ENCODE measurements at places on chromosomes 12 and 14. TPM values are rescaled to one million over a fixed set of nuclear protein-coding genes. Genes with fewer than 3 reads are reported as not detected.

GRCh38 chr12:131448254-131448795, 262.6 kb upstream of the SFSWAP start:
- H3K4me1 ChIP-seq: no peaks in the 10 kb centered on the region
- H3K4me3 ChIP-seq: no peak overlapping the region
- H3K36me3 ChIP-seq: no peaks in the 10 kb centered on the region
- DNase-seq: no peak

GRCh38 chr14:63713764-63714163, 14.1 kb downstream of the SGPP1 start:
- peak overlapping the region; percentile 63 for H3K27ac ChIP-seq
- peaks cover 13% of the 10 kb centered on the region for H3K4me1 ChIP-seq
- H3K4me3 ChIP-seq: no peak overlapping the region
- 0 out of 2 replicates have a peak, but pooled peaks cover 8% of the 10 kb centered on the region for H3K36me3 ChIP-seq
- peak; percentile 86 for DNase-seq
- H3K27me3 ChIP-seq: no peaks in the 10 kb centered on the region

GRCh38 chr14:49865431-49865859, 12.9 kb upstream of the NEMF start:
- H3K27me3 ChIP-seq: no peaks in the 10 kb centered on the region
- H3K4me3 ChIP-seq: no peak overlapping the region
- H3K27ac ChIP-seq: no peak overlapping the region
- H3K36me3 ChIP-seq: no peaks in the 10 kb centered on the region

DNA sequence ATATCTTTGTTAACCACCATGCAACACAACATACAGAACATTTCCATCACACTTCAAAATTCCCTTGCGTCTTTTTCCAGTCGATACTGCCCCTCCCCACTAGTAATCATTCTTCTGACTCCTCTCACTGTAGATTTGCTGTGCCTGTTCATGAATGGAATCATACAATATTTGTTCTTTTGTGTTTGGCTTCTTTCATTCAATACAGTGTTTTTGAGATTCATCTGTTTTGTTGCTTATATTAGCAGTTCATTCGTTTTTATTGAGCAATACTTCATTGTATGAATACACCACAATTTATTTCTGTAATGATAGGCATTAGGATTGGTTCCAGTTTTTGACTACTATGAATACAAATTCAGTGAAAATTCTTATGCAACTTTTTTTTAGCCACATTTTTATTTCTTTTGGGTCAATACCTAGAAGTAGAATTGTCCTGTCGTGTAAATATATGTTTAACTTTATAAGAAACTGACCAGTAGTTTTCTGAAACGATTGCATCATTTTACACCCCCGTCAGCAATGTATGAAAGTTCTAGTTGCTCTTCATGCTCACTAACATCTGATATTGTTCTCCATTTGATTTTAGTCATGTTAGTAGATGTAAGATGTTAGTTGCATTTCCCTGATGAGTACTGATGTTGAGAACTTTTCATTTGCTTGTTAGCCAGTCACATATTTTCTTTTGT, 127.5 kb downstream of the TGFB3 start:
- no peaks in the 10 kb centered on the region for H3K27me3 ChIP-seq
- peaks cover 7% of the 10 kb centered on the region for H3K4me1 ChIP-seq
- H3K36me3 ChIP-seq: no peaks in the 10 kb centered on the region
- DNase-seq: peak; percentile 16
- no peak overlapping the region for H3K27ac ChIP-seq

- H3K27me3 ChIP-seq: peaks cover 88% of the 10 kb centered on the region
- H3K4me1 ChIP-seq: no peaks in the 10 kb centered on the region
- H3K36me3 ChIP-seq: no peaks in the 10 kb centered on the region
- no peak overlapping the region for H3K27ac ChIP-seq
These were observed 1.9 kb downstream of the NKX2-1 start for GRCh38 chr14:36518031-36518585.

- peak overlapping the region; percentile 14 for H3K27ac ChIP-seq
- H3K4me3 ChIP-seq: no peak overlapping the region
- DNase-seq: peak; percentile 70
These were observed 288.2 kb downstream of the PAWR start for GRCh38 chr12:79402606-79403005.

Gene SYCP3
- total RNA-seq: not detected

DNA sequence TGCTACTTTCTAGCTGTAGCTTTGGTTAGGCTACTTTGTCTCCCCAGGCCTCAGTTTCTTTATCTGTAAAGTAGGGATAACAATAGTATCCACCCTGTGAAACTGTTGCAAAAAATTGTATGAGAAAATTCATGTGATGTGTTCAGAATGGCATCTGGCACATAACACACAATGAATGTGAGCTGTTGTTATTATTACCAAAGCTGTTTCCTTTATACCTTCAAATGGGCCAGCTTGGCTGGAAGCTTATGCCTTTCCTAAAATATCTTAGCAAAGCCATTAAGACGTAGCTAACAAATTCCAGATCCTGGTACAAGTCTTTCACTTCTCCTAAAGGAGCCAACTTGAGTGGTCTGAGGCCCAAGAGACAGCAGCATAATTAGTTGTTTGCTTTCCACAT, 25.2 kb upstream of the MANSC4 start:
- H3K4me3 ChIP-seq: no peak overlapping the region
- H3K4me1 ChIP-seq: no peaks in the 10 kb centered on the region
- H3K27ac ChIP-seq: no peak overlapping the region
- DNase-seq: peak; percentile 11

DNA sequence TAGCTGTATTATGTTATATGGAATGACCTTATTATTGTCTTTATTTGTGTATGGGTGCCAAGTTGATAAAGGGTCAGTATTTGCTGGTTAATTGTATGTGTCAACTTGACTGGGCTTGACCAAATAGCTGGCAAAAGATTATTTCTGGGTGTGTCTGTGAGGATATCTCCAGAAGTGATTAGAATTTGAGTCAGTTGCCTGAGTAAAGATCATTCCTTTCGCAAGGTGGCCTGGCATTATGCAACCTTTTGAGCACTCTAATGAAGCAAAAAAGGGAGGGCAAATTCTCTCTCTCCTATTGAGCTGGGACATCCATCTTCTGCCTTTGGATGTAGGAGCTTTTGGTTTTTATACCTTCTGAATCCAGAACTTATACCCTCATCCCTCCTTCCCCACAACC, 82.2 kb downstream of the ATXN7L3B start:
- H3K27me3 ChIP-seq: no peaks in the 10 kb centered on the region
- no peak overlapping the region for H3K27ac ChIP-seq
- no peaks in the 10 kb centered on the region for H3K36me3 ChIP-seq
- no peaks in the 10 kb centered on the region for H3K4me1 ChIP-seq
- DNase-seq: no peak

GRCh38 chr12:27361372-27361771, 28.7 kb downstream of the BMAL2 start:
- H3K36me3 ChIP-seq: no peaks in the 10 kb centered on the region
- H3K4me1 ChIP-seq: peaks cover 36% of the 10 kb centered on the region
- no peaks in the 10 kb centered on the region for H3K27me3 ChIP-seq
- DNase-seq: peak; percentile 78
- peak overlapping the region; percentile 68 for H3K27ac ChIP-seq
- H3K4me3 ChIP-seq: peak overlapping the region; percentile 36

DNA sequence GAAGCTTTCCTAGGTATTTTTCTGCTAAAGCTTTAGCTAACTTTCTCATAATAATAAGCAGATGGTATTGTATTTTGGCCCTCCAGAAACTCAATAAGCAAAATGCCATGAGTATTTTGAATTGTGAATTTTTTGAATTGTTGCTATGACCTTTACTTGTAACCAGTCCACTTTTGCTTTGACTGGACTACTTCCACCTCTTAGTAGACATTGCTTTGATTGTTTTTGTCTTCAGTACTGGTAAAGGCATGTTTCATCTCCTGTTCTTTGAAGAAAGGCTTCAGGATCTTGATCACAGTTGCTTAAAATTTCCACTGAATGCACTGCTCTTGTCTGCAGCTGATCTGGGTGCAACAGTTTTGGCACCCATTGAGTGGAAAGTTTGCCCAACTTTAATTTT, 102.3 kb downstream of the TRMT5 start:
- no peak overlapping the region for H3K27ac ChIP-seq
- peaks cover 14% of the 10 kb centered on the region for H3K36me3 ChIP-seq
- no peaks in the 10 kb centered on the region for H3K27me3 ChIP-seq
- peak; percentile 21 for DNase-seq
- H3K4me3 ChIP-seq: no peak overlapping the region
- peaks cover 4% of the 10 kb centered on the region for H3K4me1 ChIP-seq

- H3K4me3 ChIP-seq: no peak overlapping the region
- H3K27me3 ChIP-seq: no peaks in the 10 kb centered on the region
- DNase-seq: no peak
- no peak overlapping the region for H3K27ac ChIP-seq
- no peaks in the 10 kb centered on the region for H3K36me3 ChIP-seq
- H3K4me1 ChIP-seq: no peaks in the 10 kb centered on the region
These were observed 144.8 kb downstream of the TMEM117 start for GRCh38 chr12:43980627-43981191.

GRCh38 chr14:91872517-91873470, 5.5 kb upstream of the TC2N start:
- H3K4me3 ChIP-seq: no peak overlapping the region
- H3K27ac ChIP-seq: no peak overlapping the region
- peaks cover 2% of the 10 kb centered on the region for H3K4me1 ChIP-seq

DNA sequence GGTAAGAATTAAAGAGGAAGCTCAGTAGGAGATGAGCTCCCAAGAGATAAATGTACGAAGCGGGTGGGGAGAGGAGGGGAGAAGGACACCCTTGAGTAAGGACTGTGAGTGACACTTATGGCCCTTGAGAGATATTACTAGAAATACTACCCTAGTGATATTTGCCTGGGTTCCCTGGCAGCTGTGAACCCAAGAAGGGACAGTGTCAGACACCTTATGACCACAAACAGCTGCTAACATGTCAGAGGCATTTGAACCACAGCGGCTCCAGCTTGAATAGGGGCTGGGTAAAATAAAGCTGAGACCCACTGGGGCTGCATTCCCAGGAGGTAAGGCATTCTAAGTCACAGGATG, 19.6 kb upstream of the SLC6A12 start:
- no peaks in the 10 kb centered on the region for H3K36me3 ChIP-seq
- H3K27me3 ChIP-seq: peaks cover 35% of the 10 kb centered on the region
- DNase-seq: no peak
- H3K4me1 ChIP-seq: no peaks in the 10 kb centered on the region
- H3K27ac ChIP-seq: no peak overlapping the region

DNA sequence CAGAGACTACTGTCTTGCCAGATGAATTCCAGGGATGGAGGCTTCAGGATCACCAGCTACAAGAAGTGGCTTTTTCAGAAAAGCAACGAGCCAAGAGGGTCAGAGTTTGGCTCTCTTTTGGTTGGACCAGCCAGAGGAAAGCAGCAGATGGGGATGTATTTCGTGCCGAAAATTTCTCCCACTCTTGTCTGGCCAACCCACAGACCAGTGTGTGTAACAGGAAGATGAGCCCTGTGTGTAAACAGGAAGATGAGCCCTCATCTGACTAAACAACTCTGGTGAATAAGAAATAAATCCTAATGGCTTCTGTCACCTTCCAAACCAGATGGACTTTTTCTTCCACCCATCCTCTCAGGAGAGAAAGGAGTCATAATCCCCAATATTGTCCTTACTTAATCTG, 13.1 kb downstream of the GPR68 start:
- DNase-seq: peak; percentile 77
- H3K4me3 ChIP-seq: no peak overlapping the region
- H3K36me3 ChIP-seq: no peaks in the 10 kb centered on the region

GRCh38 chr12:57214398-57214781, 2.2 kb upstream of the NXPH4 start:
- H3K4me3 ChIP-seq: no peak overlapping the region
- no peaks in the 10 kb centered on the region for H3K27me3 ChIP-seq
- no peak overlapping the region for H3K27ac ChIP-seq

- H3K36me3 ChIP-seq: no peaks in the 10 kb centered on the region
- no peaks in the 10 kb centered on the region for H3K27me3 ChIP-seq
- no peak overlapping the region for H3K4me3 ChIP-seq
- H3K4me1 ChIP-seq: no peaks in the 10 kb centered on the region
- no peak for DNase-seq
- no peak overlapping the region for H3K27ac ChIP-seq
These were observed 130.3 kb upstream of the ARID2 start for GRCh38 chr12:45599196-45599595.
